Dermis blood vessel endothelial cell (primary cell): ENCODE measurements at places on chromosomes 5 and 9. TPM values are rescaled to one million over a fixed set of nuclear protein-coding genes. Genes with fewer than 3 reads are reported as not detected.

The TMEM167A gene
- total RNA-seq, result 57.7 and 60.5 TPM in 2 replicates

The PCDHA1 gene
- total RNA-seq, result 0.17 TPM in 1 of 2 replicates, not detected in the other

The NRARP gene
- 64.3 and 82.2 TPM in 2 replicates for total RNA-seq

The PCDHA6 gene
- 0.09 and 0.17 TPM in 2 replicates for total RNA-seq

The N4BP3 gene
- 43.9 and 49.4 TPM in 2 replicates for total RNA-seq

The GLRA1 gene
- not detected in 2 replicates for total RNA-seq

The CFAP90 gene
- not detected in 2 replicates for total RNA-seq

The ZNF883 gene
- 0.60 and 0.68 TPM in 2 replicates for total RNA-seq

The MAMDC4 gene
- 2.0 and 5.1 TPM in 2 replicates for total RNA-seq

The HARS2 gene
- total RNA-seq, result 31.5 and 32.3 TPM in 2 replicates

The PRRX2 gene
- 0.56 and 1.2 TPM in 2 replicates for total RNA-seq

The MIER3 gene
- 35.9 and 42.0 TPM in 2 replicates for total RNA-seq

The ZNF454 gene
- total RNA-seq, result 0.47 and 1.0 TPM in 2 replicates

The FAM151B gene
- 2.6 and 3.0 TPM in 2 replicates for total RNA-seq

The FOXD4L5 gene
- total RNA-seq, result 0.09 TPM in 1 of 2 replicates, not detected in the other

The TAF11L6 gene
- total RNA-seq, result not detected in 2 replicates

The IFNA2 gene
- not detected in 2 replicates for total RNA-seq

The FGD3 gene
- 0.17 TPM in 1 of 2 replicates, not detected in the other for total RNA-seq

The DCTN3 gene
- 65.3 and 74.4 TPM in 2 replicates for total RNA-seq

The SOHLH1 gene
- total RNA-seq, result 0.05 TPM in 1 of 2 replicates, not detected in the other

The ANKRD20A1 gene
- 1.7 and 2.6 TPM in 2 replicates for total RNA-seq

The TOR4A gene
- total RNA-seq, result 29.8 and 46.0 TPM in 2 replicates

The MRNIP gene
- 8.2 and 11.9 TPM in 2 replicates for total RNA-seq

The RNF130 gene
- total RNA-seq, result 61.6 and 69.4 TPM in 2 replicates

The DNAH5 gene
- 0.17 and 0.33 TPM in 2 replicates for total RNA-seq

The CCDC192 gene
- total RNA-seq, result not detected in 2 replicates

The C7 gene
- under 0.01 and 0.28 TPM in 2 replicates for total RNA-seq

The GARIN3 gene
- not detected in 2 replicates for total RNA-seq

The TAF1L gene
- total RNA-seq, result under 0.01 TPM in 2 replicates

The GPR151 gene
- total RNA-seq, result not detected in 2 replicates
